Chondrocyte (in vitro differentiated cells): ENCODE measurements at places on chromosomes 11 and 22. TPM values are rescaled to one million over a fixed set of nuclear protein-coding genes. Genes with fewer than 3 reads are reported as not detected.

DNA sequence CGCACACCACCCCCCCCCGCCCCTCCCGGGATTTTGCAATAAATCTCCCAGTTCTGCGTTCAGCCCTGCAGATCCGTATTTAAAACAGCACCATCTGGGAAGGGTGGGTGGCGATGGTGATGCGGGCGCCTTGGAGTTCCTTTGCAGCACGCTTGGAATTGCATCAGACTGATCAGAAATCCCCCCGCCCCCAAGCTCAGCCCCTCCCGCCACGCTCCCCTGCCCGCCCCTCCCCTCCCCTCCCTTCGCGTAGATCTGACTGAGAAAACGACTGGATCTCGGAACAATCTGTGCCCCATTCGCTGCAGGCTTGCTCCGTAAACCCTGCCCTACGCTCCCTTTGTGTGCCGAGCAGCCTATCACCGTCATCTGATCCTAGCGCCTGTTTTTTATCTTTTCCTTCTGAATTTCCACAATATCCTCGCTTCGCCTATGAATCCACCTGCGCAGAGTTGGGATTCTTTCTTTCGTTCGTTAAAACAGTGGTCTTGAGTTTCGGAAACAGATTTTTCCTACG is 18.1 kb upstream of the BDNF start:
- peaks cover 22% of the 10 kb centered on the region for H3K27me3 ChIP-seq
- no peak for DNase-seq
- H3K36me3 ChIP-seq = no peaks in the 10 kb centered on the region
- H3K4me3 ChIP-seq = peak overlapping the region; percentile 85
- H3K27ac ChIP-seq = peak overlapping the region; percentile 95
- H3K4me1 ChIP-seq = peaks cover 49% of the 10 kb centered on the region

The CENATAC gene
- total RNA-seq = 16.6 to 30.0 TPM (median 16.7 TPM) in 3 replicates

The HMOX1 gene
- total RNA-seq = 1.9 to 9.4 TPM (median 8.8 TPM) in 3 replicates

DNA sequence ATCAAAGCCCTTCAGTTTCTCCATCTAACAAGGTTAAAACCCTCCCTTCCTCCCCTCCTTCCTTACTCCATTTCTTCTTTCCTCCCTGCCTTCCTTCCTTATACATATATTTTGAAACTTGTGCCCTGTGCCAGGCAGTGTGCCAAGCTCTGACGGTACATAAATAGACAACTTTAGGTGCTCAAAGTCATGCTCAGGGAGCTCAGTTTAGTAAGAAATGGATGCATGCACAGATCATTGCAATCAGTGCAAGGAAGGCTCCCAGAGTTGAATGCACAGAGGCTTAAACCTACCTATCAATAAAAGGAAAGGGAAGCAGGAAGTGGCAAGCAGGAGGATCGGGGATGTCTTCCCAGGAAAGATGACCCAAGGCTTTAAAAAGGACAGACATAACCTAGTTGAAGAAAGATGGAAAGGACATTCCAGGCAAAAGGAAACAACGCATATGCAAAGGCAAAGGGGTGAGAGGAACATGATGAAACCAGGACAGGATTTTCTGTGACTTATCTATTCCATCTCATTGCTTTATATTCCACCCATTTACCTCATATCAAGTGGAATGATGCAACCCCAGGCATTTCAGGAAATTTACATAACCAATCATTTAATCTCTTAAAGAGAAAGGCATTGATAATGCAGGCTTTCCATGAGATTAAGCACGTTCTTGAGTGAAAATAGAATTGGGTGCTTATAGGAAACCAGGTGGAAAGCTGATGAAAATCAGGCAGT is 13.2 kb downstream of the FZD4 start:
- no peak for DNase-seq
- H3K27me3 ChIP-seq = no peaks in the 10 kb centered on the region
- H3K4me1 ChIP-seq = peaks cover 38% of the 10 kb centered on the region
- no peak overlapping the region for H3K27ac ChIP-seq
- H3K4me3 ChIP-seq = no peak overlapping the region

- no peaks in the 10 kb centered on the region for H3K4me1 ChIP-seq
- H3K27me3 ChIP-seq = no peaks in the 10 kb centered on the region
- no peak overlapping the region for H3K27ac ChIP-seq
Observed at GRCh38 chr11:1983601-1983961, 14.1 kb downstream of the H19 start.

The TOMM22 gene
- total RNA-seq = 44.8 to 54.1 TPM (median 47.7 TPM) in 3 replicates

DNA sequence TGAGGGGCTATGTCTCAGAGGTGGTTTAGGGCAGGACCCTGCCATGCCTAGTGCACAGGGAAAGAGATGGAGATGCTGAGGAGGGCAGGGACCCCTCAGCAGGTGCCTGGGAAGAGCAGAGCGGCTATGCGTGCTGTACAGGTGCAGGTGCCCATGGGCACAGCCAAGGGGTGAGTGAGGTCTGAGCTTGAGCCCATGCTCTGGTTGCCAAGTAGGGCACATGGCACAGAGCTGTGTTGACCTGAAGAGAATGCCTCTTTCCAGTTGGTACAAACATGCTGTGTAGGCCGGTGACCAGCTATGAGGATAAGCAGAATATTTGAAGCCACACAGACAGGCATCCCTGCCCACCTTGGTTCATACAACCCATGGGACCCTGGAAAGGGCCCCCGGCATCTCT is 65.8 kb upstream of the NECTIN1 start:
- DNase-seq = peak; percentile 68
- H3K27me3 ChIP-seq = peaks cover 6% of the 10 kb centered on the region
- H3K27ac ChIP-seq = peak overlapping the region; percentile 41
- peaks cover 57% of the 10 kb centered on the region for H3K4me1 ChIP-seq
- no peak overlapping the region for H3K4me3 ChIP-seq
- no peaks in the 10 kb centered on the region for H3K36me3 ChIP-seq

DNA sequence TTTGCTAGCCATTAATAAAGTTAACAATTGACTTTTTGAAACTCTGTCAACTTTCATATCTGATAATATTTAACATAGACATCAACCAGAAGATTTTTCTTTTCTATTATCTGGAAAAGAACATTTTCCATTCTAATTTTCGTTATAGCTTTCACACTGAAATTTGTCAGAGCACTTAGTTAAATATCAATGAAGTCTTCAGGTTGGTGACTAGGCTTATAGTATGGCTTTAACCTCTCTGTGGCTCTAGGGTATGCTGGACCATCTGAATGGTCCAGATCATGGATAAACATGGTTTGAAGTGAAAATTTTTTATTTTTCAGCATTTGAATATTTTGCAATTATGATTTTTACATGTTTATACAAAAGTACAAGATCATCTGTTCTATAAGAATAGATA is 548.1 kb downstream of the CNTN5 start:
- no peak overlapping the region for H3K4me3 ChIP-seq
- no peaks in the 10 kb centered on the region for H3K4me1 ChIP-seq
- no peaks in the 10 kb centered on the region for H3K36me3 ChIP-seq
- DNase-seq = no peak
- H3K27me3 ChIP-seq = peaks cover 29% of the 10 kb centered on the region

- H3K27me3 ChIP-seq = no peaks in the 10 kb centered on the region
- DNase-seq = no peak
- no peak overlapping the region for H3K27ac ChIP-seq
Observed at GRCh38 chr11:50088231-50088630, 55.6 kb downstream of the OR4C45 start.

- H3K4me3 ChIP-seq = no peak overlapping the region
- H3K4me1 ChIP-seq = no peaks in the 10 kb centered on the region
- H3K27me3 ChIP-seq = peaks cover 2% of the 10 kb centered on the region
- no peaks in the 10 kb centered on the region for H3K36me3 ChIP-seq
Observed at GRCh38 chr11:26134481-26135355, 197.2 kb upstream of the ANO3 start.

GRCh38 chr11:3203221-3204043 is 15.2 kb downstream of the MRGPRG start:
- H3K36me3 ChIP-seq = no peaks in the 10 kb centered on the region
- H3K27me3 ChIP-seq = peaks cover 35% of the 10 kb centered on the region
- no peak overlapping the region for H3K4me3 ChIP-seq
- DNase-seq = peak; percentile 85

GRCh38 chr11:70153133-70153727 is 49.9 kb upstream of the FADD start:
- H3K4me1 ChIP-seq = peaks cover 7% of the 10 kb centered on the region
- no peaks in the 10 kb centered on the region for H3K36me3 ChIP-seq
- H3K4me3 ChIP-seq = no peak overlapping the region
- no peak for DNase-seq

DNA sequence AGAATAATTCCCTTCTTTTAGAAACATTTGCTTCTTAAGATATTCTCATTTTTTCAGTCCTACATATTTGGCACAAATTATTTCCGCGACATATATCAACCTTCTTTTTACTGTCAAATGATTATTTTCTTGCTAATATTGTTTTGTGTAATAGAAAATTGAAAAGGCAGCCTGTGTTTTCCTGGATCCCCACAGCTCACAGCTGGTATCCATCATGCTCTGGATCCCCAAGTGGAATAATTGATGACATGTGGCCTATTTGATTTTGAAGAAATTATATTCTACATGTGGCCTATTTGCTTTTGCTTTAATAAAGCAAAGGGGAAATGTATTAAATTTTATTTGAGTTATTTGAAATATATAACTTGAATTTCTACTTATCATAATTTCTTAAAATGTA is 199.4 kb upstream of the LUZP2 start:
- no peak for DNase-seq
- no peaks in the 10 kb centered on the region for H3K36me3 ChIP-seq
- H3K4me1 ChIP-seq = peaks cover 3% of the 10 kb centered on the region
- no peak overlapping the region for H3K4me3 ChIP-seq
- no peaks in the 10 kb centered on the region for H3K27me3 ChIP-seq

DNA sequence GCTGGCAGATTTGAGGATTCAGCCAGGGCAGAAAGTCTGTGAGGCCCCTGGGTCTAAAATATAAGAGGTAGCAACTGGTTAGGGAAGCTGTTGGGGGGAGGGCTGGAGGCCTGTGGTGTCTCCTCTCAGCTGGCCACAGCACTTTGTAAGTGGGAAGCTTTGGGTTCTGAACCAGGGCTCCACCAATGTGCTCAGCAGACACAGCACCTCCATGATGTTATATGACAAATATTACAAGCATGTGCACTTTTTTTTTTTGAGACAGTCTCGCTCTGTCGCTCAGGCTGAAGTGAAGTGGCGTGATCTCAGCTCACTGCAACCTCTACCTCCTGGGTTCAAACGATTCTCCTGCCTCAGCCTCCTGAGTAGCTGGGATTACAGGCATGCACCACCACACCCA is 8.0 kb downstream of the ARHGAP1 start:
- H3K27ac ChIP-seq = peak overlapping the region; percentile 74
- no peak overlapping the region for H3K4me3 ChIP-seq
- DNase-seq = no peak
- H3K4me1 ChIP-seq = peaks cover 51% of the 10 kb centered on the region
- peaks cover 21% of the 10 kb centered on the region for H3K36me3 ChIP-seq

DNA sequence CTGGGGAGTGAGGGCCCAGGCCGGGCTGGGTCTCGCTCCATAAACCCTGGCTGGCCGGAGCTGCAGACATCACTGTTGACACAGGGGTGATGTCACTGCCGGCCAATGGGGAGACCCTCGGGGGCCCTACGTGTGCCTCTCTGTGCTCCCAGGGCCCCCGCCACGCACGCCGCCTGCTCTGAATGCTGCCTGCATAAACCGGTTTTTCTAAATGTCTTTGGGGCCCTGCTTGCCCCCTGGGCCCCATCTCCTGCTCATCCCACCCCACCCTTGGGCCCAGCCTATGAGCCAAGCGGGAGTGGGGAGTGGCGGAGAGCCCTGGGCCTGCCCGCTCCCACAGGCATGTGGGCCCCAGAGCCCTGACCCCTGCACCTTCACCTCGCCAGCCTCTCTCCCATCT is 7.7 kb downstream of the H19 start:
- DNase-seq = no peak
- no peaks in the 10 kb centered on the region for H3K27me3 ChIP-seq
- no peaks in the 10 kb centered on the region for H3K36me3 ChIP-seq
- H3K4me1 ChIP-seq = no peaks in the 10 kb centered on the region

- H3K36me3 ChIP-seq = peaks cover 25% of the 10 kb centered on the region
- H3K4me3 ChIP-seq = no peak overlapping the region
- peaks cover 24% of the 10 kb centered on the region for H3K4me1 ChIP-seq
- no peaks in the 10 kb centered on the region for H3K27me3 ChIP-seq
- H3K27ac ChIP-seq = no peak overlapping the region
Observed at GRCh38 chr22:42086051-42086450, 4.5 kb downstream of the NDUFA6 start.

GRCh38 chr11:100925935-100926334 is 203.7 kb downstream of the PGR start:
- no peak for DNase-seq
- H3K36me3 ChIP-seq = no peaks in the 10 kb centered on the region
- peaks cover 41% of the 10 kb centered on the region for H3K4me1 ChIP-seq
- H3K4me3 ChIP-seq = no peak overlapping the region
- no peak overlapping the region for H3K27ac ChIP-seq

DNA sequence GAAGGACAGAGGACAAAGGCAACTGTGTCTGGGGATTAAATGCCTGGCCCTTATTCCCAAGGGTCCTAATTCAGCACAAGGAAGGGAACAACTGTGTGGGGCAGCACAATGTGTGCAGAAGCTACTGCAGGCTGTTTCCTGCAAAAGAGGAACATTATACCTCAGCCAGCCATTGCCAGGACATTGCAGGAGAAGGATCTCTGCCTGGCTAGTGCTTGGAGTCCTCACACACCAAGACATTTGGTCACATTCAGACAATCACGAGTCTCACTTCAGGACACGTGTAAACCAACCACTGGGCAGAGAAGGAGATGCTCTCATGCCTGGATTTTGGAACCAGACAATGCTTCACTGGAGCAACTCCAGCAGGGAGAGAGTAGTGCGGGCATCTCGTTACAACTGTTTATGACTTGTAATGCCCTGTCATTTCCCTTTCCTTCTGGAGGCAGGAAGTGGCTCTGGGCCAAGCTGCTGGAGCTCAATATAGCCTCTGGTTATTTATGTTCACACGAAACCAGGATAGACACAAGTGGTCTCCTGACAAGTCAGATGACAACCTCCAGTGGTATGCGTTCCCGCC is 23.9 kb upstream of the ZC3H12C start:
- H3K36me3 ChIP-seq = no peaks in the 10 kb centered on the region
- DNase-seq = no peak
- H3K27ac ChIP-seq = peak overlapping the region; percentile 84
- peaks cover 17% of the 10 kb centered on the region for H3K4me1 ChIP-seq
- no peaks in the 10 kb centered on the region for H3K27me3 ChIP-seq

DNA sequence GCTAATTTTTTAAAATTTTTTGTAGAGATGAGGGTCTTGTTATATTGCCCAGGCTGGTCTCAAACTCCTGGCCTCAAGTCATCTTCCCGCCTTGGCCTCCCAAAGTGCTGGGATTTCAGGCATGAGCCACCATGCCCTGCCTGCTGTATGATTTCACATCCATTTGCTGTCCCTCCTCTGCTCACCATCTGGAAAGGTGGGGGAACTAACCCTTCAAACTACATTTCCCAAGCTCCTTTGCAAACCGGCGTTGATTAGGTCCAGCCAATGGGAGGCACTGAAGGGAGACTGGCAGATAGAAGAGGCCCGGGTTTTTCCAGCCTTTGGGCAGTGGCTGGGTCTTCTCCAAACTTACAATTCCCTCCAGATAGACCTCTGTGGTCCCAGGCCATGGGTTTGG is 19.3 kb downstream of the RFPL1 start:
- no peaks in the 10 kb centered on the region for H3K27me3 ChIP-seq
- peaks cover 34% of the 10 kb centered on the region for H3K4me1 ChIP-seq
- peak overlapping the region; percentile 82 for H3K27ac ChIP-seq
- no peaks in the 10 kb centered on the region for H3K36me3 ChIP-seq

GRCh38 chr11:17736579-17736893 is 2.0 kb downstream of the KCNC1 start:
- H3K4me3 ChIP-seq = no peak overlapping the region
- H3K27me3 ChIP-seq = peaks cover 25% of the 10 kb centered on the region
- H3K27ac ChIP-seq = no peak overlapping the region
- peaks cover 4% of the 10 kb centered on the region for H3K4me1 ChIP-seq

The KCNE3 gene
- 0.46 to 0.72 TPM in 2 of 3 replicates, not detected in the other for total RNA-seq

The MMP11 gene
- 68.4 to 172 TPM (median 169 TPM) in 3 replicates for total RNA-seq
